GM10248 (cell line): ENCODE measurements at places on chromosomes 1 and 21.

DNA sequence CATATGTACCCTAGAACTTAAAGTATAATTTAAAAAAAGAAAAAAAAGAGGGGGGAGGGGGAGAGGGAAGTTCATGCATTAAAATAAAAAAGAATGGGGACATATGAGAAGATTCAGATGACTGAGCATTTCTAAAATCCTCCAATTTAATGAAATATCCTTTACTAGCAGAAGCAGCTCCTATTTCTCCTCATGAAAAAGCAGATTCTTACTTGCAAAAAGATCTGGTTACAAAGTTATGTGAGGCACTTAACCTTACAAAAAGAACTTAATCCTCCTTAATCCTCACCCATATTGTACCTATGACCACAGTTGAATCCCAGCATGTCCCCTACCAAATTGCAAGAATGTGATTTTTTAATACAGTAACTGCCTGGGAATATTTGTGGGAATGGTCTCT, 298.5 kb downstream of the SRGAP2C start:
- DNase-seq, result no peak

DNA sequence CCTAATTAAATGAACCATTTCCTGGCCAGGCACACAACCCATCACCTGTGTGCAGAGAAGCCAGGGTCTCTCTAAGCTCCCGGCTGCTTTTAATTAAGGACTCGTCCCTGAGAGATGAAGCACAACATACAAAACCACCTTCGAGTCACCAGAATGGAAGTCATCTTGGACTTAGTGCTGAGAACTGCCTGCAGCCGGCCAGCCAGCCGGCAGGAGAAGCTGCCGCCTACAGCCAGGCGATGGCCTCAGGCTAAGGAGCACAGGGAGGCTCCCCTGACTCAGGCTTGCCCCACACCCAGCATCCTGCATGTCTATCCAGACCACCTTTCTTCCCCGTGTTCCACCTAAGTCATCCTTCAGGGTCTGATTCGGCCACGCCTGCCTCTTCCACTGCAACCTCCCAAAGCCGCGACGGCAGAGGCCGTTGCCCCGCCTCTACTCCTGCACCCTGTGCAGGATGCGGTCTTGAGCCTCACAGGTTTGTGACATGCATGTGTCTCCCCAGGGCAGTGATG, 83.6 kb downstream of the SLC66A1 start:
- DNase-seq, result no peak

GRCh38 chr1:106344494-106344893, 712.0 kb upstream of the PRMT6 start:
- no peak for DNase-seq

DNA sequence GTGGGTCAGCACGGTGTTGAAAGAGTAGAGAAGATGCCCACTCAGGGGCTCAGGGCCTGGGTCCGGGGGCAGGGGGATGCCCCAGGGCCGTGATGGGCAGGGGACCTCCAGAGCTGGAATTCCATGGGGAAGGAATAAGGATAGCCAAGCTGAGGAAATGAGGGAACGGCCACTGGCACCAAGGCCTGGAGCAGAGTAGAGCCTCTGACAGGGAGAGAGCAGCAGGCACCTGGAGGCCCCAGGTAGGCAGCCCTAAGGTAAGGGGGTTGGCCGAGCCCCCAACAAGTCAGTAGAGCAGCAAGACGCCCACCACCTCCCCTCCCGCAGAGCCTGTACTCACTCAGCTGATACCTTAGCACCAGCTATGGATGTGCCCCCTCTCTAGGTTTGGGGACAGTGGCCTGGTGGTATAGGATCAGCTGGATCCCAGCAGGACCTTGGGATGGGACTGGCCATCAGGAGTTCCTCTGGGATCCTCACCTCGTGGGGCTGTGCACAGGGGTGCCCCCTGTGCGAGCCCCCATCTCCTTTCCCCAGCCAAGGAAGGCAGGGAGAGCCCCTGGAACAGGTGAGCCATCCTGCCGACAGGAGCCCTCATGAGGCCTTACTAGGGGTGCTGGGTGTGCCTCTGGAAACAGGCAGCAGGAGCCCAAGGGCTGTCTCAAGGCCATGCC, 21.0 kb upstream of the ARF1 start:
- no peak for DNase-seq

DNA sequence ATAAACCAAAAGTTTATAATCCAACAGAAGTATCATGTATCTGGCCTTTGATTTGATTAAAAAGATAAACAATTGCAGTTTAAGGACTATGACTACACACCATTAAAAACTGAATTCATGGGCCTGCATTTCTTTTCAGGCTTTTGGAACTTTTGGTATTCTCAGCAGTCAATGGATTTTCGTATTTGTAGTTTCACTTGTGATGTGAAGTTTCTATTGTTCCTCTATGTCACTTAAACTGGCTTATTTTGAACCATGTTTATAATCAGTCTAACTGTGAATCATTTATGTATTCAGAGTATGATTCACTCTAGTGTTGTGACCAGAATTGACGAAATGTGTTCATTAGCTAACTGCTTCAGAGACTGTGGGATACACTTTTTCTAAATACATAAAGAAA, 132.9 kb downstream of the COQ8A start:
- DNase-seq, result no peak

- no peak for DNase-seq
These were observed 605.8 kb upstream of the ADAMTS5 start for GRCh38 chr21:27572696-27573095.

DNA sequence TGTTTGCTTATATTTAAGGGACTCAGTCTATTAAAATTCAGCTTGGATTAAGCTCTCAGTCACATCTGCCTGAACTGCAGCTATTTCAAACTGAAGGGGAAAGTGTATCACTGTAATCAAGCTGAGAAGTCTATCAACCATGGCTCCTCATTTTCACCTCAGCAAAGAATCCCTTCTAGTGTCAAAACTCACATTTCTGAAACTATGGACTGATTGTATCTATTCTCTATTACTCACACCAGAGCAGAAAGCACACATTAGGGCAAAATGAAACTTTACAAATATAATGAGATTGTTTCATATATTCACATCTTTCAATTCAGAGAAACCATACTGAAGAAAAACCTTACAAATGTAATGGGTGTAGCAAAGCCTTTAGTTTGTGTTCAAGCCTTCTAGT, 14.6 kb upstream of the C1orf146 start:
- DNase-seq, result no peak

DNA sequence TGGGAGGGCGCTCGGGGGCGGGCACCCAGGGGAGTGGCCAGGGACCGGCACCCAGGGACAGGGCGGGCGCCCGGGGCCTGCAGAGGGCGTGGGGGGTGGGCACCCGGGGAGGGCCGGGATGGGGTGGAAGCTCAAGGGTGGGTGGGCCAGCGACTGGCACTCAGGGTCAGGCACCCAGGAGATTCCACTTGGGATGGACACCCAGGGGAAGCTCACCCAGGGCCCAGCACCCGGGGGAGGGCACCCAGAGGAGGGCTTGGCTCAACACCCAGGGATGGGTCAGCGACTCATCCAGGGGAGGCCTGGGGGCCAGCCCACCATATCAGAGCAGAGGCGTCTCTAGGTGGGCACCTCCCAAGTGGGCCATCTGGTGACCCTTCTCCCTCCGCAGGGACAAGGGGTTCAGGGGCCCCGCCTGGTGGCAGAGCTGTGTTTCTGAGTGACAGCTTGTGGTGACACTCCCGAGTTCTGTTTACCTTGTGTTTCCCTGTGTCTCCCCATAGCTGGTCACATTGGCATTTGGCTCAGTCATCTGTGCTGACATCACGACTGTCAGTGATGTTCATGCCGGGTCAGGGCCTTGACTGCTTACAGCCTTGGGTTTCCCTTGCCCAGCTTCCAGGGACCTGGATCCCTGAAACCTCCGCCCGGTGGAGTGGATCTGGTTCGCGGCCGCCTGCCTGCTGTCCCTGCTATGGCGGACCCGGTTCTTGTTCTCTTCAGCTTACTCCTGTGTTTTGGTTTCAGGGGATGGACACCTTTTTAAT, 749 bp downstream of the IBA57 start:
- DNase-seq, result peak; percentile 68

- peak; percentile 23 for DNase-seq
These were observed 1.1 kb downstream of the SERBP1 start for GRCh38 chr1:67429011-67429527.

DNA sequence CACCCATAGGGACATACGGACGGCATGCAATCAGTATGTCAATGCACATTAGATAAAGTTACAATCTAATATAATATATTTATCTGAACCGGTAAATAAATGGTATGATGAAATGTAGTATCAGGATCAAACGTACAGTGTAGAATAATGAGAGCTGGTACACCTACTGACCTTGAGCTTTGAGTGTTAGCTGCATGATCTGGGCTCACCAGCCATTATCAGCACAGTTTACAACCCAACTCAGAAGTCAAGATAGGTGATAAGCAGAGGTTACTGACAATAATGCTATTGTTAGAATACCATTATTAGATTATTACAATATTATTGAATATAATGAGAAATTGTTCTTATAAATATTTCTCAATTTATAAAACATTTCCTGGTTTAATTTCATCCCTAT, 103.0 kb upstream of the ESRRG start:
- no peak for DNase-seq

DNA sequence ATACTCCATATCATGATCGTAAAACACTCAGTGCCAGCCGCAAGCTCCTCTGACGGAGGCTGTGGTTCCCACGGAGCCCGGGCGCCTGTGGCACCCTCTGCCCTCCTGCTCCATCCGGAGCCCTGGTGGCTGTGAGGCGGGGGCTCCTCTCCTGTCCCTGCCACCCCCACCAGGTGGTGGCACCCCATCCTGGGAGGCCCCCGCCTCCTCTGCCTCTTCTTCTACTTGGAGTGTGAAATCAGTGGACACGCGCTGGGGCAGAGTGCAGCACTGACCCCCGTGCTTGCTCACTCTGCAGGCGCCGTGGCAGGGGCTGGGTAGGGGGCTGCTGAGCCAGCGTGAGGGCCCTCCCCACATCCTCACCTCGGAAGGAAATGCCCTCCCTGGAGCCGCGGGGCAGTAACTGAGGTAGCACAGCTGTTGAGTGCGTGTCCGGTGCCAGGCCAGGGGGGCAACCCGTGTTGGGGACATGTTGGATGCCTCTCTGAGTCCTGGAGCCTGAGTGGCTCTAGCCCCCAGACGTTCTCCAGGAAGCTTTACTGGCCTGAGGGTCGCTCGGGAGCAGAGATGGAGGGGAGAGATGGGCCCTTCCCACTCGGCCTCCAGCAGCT, 58.7 kb upstream of the ABCG1 start:
- DNase-seq, result no peak

- DNase-seq, result no peak
These were observed 43.3 kb upstream of the USP25 start for GRCh38 chr21:15686506-15686905.

- DNase-seq, result no peak
These were observed 7.3 kb upstream of the TMEM51 start for GRCh38 chr1:15146142-15146680.

DNA sequence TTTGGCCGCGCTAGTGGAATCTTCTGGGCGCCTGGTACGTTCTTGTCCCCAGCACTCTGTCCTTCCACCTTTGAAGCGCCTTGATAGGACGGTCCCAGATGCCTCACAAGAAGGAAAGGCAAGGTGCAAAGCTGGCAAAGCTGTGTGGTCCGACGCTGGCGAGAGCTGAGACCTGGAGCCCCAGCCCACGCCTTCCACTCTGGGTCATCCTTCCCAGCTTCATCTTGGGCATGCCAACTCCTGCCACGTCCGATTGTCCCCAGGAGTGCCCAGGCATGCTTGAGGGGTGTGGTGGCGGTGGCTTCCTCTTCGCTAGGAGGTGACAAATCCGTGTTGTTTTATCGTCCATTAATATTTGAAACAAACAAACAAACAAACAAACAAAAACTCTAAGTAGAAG, 123.9 kb upstream of the DPYD start:
- DNase-seq, result no peak
